Cardiac septum (tissue), 1 donor: ENCODE measurements at places on chromosomes 16 and 17. TPM values are rescaled to one million over a fixed set of nuclear protein-coding genes. Genes with fewer than 3 reads are reported as not detected.

DNA sequence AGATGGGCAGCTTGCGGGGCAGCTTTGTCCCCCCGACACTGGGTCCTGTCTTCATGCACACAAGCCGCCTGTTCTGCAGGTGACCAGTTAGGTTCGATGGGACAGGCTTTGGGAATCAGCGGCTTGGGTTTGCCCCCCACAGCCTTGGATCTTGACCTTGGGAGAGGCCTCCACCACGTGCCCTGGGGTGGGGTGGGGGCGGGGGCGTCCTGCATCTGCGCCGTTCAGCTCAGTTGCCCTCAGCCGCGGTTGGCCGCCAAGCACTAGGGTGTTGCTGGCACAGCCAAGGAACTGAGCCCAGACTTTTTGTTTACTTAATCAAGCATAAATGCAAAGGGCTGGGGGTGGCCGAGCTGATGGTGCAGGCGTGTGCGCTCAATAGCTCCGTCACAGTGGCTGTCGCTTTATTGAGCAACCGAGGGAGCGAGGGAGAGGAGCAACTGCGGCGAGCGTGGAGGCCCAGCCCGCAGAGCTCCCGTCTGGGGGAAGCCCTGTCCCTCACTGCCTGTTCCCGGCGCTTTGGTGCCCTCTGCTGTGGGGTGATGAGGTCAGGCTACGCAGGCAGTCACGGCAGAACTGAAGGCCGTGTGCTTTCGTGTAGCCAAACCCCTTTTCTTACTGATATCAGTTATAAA, 33.9 kb downstream of the JPH3 start:
- no peak for DNase-seq

DNA sequence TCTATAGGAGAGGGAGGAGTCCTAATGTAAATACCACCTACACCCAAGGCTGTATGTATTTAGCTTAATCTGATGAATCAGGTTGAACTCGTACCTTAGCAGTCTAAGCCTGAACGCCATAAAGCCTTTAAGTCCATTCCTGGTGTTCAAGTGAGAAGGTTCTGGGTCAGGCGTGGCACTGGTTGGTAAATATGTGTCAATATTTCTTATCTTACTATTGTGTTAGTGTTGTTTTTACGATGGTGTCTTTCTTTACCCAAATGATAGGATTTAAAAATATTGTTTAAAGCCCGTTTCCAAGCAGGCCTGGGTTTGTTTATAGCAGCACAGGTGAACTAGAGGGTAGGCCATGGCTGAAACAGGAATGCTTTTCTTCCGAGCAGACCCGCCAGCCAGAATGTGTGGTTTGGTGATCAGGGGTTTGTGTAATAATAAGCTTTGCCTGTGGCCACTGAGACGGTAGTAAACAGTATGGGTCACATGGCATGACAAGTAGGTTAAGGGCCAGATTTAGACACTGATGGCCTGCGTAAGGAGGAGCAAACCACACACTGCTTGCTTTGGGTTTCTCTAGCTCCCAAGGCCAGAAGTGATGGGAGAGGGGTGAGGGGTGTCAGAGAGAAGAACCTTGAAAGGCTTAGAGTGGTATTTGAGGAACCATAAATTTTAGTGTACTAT, 3.3 kb downstream of the TMEM94 start:
- DNase-seq, result no peak

The EFNB3 gene
- total RNA-seq, result 0.78 TPM

GRCh38 chr17:71522383-71522782, 598.4 kb upstream of the SOX9 start:
- DNase-seq, result no peak

DNA sequence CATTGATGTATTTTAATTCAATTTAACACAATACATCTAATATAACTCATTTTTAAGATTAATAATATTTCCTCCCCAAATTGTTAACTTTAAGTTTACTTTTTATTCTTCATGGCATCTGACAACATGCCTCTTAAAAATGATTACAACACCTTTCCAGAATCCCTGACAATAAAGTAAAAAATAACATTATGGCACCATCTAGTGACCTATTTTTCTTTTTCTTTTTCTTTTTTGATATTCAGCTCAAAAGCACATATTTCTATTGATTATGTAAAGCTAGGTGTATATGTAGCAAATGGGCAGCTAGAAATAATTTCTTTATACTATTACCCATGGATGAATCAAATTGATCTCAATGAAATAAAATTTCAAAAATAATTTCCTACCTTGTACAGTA, 834.3 kb upstream of the CDH8 start:
- no peak for DNase-seq

DNA sequence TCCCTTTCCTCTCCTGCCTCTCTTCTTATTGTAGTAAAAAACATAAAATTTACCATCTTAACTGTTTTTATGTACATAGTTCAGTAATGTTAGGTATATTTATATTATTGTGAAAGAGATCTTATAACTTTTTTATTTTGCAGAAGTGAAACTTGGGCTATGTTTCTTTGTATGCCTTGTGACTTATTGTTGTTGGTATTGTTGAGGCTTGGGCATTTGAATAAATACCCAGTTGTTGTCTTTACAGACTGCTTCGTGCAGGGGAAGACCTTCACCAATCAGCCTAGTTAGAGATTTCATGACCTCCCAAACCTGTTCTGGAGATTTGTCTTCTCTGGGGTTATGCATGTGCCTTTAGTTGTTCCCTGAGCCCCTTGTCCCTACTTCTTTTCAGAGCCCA, 31.9 kb downstream of the REXO5 start:
- DNase-seq, result no peak

GRCh38 chr17:82517230-82517865, 2.2 kb upstream of the FOXK2 start:
- DNase-seq, result no peak

DNA sequence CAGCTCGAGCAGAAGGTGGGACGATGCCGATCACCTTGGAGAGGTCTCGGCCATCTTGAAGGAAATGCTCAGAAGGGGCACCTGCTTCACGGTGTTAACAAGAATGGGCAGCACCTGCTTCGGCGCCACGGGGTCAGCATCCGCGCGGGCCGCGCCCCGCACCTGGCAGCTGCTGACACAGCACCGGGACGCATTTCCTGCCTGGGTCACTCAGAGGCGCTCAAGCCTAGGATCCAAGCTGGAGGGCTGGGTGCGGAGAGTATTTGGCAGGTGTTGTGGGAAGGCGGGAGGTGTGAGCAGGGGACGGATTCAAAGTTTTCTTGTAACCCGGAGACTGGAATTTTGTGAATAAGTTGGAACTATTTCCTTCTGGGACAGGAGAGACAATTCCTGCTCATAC, 39.3 kb upstream of the AKTIP start:
- no peak for DNase-seq
